ENCODE measurements at places on chromosomes 4 and X.

GRCh38 chr4:170465429-170465828, 375.7 kb upstream of the AADAT start:
- no peak for DNase-seq

DNA sequence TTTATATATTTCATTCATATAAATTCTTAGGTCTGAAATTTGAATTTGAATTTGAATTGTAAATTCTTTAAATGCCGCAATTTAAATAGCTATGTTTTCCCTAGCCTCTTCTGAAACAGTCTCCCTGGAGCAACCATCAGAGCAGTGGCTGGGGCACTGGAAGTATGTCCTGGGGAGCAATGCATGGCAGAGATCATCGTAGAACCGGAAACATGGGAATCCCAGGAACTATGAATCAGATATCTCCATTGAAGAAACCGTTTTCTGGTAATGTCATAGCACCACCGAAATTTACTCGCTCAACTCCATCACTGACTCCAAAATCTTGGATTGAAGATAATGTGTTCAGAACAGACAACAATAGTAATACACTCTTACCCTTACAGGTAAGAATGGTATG, 4.9 kb downstream of the CPEB2 start:
- DNase-seq: peak; percentile 13

- DNase-seq: peak; percentile 21
These were observed 677 bp upstream of the CYP4V2 start for GRCh38 chr4:186190581-186191199.

- DNase-seq: no peak
These were observed 623.9 kb downstream of the CENPC start for GRCh38 chr4:66921433-66921832.

GRCh38 chrX:10749113-10749512, 128.7 kb upstream of the MID1 start:
- peak; percentile 83 for DNase-seq

DNA sequence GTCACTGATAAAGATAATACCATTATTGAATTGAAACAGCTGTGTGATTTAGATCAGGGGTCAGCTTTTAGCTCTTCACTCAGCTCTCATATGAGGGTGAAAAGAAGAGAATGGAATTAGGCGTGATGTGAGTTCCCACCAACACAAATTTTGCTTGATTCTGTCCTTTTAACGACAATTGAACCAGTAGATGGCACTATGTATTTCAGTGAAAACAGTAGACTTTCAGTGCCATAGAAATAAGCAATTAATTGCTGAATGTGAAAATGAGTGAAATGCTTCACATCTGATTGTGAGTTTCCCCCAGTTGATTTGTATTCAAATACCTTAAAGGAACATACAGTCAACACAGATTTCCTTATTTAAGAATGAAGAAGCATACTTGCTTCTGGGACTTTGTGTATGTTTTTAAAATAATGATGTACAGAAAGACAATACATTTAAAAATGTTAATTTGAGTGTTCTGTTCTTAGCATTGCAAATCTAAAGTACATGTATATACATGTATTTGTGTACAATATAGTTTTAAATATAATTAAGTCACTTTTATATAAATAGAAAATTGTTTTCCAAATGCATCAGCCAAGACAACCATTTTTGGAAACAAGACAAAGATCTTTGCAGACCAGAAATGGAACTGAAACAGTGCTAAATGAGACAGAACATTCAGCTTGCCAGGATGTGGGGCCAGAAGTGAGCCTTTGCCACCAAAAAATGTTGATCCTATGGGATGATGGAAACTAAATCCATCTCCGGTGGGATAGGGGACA, 178.8 kb downstream of the SNCA start:
- DNase-seq: no peak

DNA sequence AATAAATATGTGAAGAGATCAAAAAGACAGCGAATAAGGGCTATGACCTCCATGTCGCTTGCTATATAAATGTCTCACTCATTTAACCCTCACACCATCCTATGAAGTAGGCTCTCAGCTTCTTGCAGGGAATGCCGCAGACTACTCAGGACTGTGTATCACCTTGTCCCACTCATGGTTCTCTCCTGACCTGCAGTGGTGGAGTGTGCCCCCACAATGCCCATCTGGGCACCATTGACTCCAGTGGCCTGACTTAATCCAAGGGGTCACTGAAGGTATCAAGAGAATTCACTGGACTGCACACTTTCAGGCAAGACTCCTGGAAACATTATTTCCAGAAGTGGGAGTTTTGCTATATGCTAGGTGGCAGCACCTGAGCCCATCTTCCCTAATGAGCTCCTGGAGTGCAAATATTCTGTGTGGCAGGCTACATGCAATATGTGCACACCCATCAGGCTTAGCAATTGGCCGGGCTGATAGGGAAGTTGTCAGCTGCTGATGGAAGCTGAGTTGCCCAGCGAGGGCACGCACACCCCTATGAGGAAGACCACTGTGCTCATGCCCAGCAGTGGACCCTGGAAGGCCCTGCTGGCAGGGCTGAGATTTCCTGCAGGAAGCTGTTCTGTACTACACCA, 8.2 kb upstream of the EFNB1 start:
- no peak for DNase-seq

- DNase-seq: no peak
These were observed 1217.0 kb upstream of the PRKX start for GRCh38 chrX:4930426-4930825.

GRCh38 chr4:125539691-125540090, 224.9 kb downstream of the FAT4 start:
- DNase-seq: no peak

DNA sequence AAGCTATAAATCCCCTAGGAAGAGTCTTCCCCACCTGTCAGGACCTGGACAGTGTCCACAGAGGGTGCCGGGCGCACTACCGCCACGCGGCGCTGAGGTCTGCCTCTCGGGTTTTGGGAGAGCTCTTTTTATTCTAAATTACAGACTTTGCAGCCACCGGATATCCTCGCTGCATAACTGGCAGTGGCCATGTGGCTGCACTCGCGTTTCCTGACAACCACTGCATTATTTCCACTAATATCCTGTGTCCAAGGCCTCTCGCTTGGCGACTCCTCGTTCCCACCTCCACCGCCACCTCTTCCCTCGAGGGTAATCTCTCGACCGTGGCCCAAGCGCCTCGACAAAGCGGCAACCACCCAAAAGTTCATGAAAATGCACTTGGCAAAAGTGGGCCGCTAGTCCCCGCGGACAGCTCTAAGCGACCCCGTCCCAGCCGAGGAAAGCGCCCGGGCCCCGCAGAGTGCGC, 512 bp upstream of the TMEM131L start:
- DNase-seq: peak; percentile 31

GRCh38 chrX:19566359-19567222, 51.3 kb upstream of the MAP3K15 start:
- no peak for DNase-seq

DNA sequence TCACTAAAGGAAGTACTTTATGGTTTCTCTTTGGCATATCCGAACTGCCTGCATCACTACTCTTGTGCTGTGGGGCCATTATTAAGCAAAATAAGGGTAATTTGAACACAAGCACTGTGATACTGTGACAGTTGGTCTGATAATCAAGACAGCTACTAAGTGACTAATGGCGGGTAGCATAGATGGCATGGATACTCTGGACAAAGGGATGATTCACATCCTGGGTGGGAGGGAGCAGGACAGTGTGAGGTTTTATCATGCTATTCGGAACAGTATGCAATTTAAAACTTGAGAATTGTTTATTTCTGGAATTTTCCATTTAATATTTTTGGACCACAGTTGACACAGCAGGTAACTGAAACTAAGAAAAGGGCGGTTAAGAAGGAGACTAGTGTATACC, 52.6 kb upstream of the CITED1 start:
- no peak for DNase-seq

DNA sequence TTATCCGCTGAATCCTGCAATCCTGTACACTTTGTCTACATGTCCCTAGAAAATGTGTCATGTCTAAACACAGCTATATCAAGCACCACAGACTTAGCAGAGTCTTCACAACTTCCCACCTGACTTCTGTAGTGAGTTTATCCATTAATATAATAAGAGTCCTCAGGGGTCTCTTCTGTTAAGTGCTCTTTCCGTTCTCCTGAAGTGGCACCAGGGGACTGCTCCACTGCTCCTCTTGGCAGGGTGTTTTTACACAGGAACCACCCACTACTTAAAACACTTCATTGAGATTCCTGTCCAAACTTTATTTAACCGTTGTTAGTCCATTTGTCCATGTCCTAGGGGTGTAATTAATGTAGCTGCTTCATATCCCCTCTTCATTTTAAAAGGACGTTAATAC, 1000.4 kb downstream of the STPG2 start:
- DNase-seq: no peak

GRCh38 chr4:138949866-138950265, 65.7 kb upstream of the NOCT start:
- DNase-seq: peak; percentile 33

- DNase-seq: no peak
These were observed 1957.0 kb upstream of the AGA start for GRCh38 chr4:179399054-179399782.

- peak; percentile 36 for DNase-seq
These were observed 123.2 kb upstream of the KCNIP4 start for GRCh38 chr4:22071749-22072148.

- DNase-seq: no peak
These were observed 279.9 kb downstream of the ADAM29 start for GRCh38 chr4:175198056-175198455.

- no peak for DNase-seq
These were observed 95.7 kb downstream of the SHISA3 start for GRCh38 chr4:42492962-42493361.

GRCh38 chr4:41363384-41363981, 106.8 kb downstream of the UCHL1 start:
- peak; percentile 42 for DNase-seq

DNA sequence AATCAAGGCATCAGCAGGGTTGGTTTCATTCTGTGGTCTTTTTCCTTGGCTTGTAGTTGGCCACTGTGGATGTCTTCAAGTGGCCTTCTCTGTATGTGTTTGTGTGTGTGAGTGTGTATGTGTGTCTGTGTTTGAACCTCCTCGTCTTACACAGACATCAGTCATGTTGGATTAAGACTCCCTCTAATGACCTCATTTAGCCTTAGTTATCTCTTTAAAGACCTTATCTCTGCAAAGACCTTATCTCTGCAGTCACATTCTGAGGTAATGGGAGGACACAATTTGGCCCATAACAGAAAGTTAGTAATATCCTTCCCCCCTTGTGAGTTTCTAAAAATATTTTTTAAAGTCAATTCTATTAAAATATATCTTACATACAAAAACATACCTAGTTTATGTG, 126.7 kb downstream of the EMCN start:
- DNase-seq: peak; percentile 25

DNA sequence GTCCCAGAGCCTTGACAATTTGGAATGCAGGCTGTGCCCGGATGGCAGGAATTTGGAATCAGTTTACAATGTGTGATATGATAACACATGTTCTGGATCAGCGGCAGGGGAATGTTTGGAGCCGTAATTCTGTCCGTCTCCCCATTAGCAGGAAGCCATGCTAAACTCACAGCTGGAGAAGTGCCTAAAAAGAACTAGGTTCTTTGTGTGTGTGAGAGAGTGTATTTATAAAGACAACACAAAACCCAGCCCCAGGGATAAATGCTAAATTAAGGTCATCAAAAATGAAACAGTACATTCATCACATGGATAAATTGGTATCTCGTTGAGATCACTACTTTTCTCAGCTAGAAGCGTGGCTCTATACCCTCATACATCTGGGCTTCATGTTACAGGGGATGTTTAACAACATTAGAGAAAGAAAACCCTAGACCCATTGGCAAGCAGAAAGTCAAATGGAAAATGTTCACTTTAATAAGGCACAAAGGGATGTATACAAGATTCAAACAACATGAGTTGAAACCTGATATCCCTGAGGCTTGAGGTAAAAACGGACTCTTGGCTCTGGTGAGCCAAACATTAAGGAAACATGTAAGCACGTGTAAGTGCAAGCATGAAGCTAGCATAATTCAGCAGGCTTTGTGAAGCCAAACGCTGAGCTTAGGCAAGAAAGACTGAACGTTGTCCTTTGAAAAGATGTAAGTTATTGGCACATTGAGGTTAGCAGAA, 18.0 kb upstream of the TMEM131L start:
- no peak for DNase-seq

DNA sequence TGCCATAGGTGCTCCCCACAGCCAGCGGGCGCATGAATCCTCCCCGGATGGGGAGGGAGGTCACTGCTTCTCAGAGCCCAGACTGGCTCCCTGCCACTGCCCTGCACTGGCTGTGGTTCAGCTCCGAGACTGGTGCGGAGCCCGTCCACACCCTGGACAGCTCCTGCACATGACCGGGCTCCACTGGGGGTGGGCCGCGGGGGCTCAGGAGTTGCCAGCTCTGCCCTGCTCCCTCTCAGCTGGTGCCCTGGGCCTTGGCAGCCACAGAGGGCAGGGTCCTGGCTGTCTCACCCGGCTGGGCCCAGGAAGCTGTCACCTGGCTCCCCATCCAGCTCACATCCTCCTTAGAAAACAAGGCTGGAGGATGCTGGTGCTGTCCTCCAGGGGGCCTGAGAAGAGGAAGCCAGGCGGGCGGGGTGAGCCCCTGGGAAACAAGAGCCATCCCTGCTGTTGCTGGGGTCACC, 64.9 kb upstream of the ADRA2C start:
- no peak for DNase-seq

DNA sequence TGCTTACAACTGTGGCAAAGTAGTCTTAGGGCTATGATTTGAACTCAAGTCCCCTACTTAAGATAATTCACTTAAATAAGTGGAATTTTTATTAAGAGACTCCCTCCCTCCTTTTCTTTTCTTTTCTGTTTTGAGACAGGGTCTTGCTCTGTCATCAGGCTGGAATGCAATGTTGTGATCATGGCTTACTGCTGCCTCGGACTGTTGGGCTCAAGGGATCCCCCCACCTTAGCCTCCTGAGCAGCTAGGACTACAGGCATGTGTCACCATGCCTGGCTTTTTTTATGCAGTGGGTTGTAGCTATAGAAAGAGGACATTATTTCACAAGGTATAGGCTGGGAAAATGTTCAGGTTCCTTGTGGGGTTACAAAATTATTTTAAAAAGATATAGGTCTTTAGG, 19.2 kb downstream of the DIAPH2 start:
- no peak for DNase-seq

DNA sequence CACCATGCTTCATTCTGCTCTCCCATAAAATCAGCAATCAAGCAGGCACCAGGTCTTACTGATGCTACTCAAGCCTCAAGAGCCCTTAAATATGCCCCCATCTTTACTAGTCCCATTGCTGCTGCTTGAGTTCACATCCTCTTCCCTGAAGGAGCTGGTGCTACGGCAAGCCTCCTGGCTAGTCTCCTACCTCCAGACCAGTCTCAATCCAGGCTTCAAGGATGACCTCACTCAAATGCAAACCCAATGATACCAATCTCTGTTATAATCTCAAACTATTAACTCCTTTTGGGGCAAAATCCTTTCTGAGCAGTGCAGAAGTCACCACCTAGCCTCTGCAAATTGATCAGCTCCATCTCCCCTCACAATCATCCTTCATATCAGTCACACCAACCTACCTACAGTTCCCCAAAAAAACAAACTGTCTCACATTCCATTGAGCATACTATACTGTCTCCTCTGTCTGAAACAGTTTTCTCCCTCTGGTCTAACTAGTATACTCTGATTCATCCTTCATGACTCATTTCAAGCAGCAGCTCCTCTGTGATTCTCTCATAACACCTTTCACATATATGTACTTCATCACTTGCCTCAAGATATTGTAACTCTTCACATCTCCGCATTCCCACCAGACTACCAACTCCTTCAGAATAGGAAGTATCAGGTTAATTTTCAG, 30.0 kb downstream of the PAPSS1 start:
- peak; percentile 36 for DNase-seq
